ENCODE measurements at places on chromosomes 2 and 18.

DNA sequence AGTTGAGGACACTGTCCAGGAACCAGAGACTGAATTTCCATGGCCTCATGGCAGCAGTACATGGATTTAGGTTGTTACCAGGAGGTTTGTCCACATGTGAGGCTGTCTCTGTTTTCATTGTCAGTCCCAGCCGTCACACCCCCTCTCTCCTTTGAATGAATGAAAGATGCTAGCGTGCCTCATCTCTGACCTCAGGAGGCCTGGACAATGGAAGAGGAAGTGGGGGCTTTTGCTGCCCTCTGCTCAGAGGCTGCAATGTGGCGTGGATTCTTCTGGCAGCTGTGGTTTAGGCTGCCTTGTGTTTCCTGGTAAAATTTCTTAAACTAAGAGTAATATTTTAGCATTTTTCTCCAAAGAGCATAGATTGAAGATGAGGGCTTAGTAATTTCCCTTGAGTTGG, 47.5 kb downstream of the RAB31 start:
- no peak for DNase-seq

DNA sequence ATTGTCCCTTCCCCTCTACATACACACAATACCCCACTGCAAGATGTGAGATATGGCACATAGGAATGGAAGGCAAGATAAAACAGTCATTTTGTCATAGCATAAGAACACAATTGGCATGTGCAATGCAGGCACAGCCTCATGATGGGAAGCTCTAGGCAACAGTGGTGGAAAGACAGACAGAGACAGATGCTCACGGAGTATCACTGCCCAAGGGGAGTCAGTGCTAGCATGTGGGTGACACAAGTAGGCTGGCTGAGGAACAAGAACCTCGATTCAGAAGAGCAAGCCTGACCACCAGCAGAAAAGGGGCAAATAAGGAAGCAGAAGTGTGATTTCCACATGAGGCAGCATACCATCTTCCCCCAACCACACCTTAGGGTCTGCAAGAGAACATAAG, 323.6 kb downstream of the PAX3 start:
- no peak for DNase-seq

DNA sequence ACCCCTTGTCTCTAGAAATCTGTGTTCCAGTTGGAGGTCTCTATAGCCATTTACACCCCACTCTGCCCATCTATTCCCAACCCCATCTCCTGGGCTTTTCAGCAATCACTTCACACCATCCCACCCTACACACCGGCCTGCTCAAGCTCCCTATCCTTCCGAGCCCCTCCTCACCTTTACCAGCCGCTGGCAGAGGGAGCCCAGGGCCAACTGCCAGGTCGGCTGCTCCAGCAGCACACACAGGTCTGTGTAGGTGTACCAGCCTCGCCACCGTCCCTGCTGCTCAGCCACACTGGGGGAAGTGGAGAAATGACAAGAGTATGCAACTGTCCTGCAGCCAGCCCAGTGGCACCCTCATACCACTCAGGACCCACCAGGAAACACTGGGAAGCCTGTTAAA, 3.3 kb upstream of the SLC23A3 start:
- DNase-seq: no peak

- DNase-seq: no peak
Observed at GRCh38 chr2:126307740-126308139, 348.2 kb upstream of the GYPC start.

GRCh38 chr18:75215663-75216062, 5.1 kb downstream of the TSHZ1 start:
- DNase-seq: no peak

GRCh38 chr18:31043709-31044108, 1.2 kb upstream of the DSC3 start:
- DNase-seq: no peak

DNA sequence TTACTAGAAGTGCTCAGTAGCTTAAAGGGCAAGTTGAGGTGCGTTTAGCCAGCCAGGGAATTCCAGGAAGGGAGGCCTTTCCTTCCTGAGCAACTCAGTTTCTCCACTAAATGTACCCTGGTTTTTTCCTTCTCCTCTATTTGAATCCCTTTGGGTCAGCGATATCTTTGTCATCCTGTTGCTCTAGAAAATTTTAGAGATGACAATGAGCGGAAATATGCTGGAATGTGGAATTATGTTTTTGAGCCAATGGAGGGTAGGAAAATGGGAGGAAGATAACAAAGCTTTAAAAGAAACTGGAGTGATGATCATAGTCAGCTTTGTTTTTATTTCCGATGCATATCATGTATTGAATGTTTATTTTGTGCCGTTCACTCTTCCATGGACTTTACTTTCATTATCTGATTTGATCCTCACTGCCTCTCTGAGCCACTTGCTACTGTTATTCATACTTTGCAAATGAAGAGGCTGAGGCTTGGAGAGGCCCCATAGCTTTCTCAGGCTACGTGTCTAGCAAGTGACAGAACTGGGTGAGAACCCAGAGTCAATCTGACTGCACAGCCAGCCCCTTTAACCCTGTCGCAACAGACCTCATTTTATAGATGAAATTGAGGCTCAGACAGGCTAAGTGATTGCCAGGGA, 67.3 kb downstream of the NTSR2 start:
- no peak for DNase-seq

DNA sequence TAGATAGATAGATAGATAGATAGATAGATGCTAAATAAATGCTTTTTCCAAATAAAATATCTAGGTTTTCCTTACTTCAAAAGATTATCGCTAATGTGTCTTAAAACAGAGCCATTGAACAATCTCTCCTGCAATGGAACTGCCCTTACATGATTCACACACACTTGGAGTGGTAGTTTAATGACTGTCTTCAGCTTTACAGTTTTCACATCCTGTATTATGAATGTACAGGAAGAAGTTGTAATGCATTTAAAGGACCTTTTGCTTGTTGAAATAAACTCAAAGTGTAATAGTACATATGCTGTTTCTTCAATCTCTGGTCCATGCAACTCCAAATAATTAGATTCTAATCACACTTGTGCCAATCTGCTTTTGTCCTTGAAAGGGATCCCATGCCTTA, 797.6 kb upstream of the CDH2 start:
- no peak for DNase-seq

DNA sequence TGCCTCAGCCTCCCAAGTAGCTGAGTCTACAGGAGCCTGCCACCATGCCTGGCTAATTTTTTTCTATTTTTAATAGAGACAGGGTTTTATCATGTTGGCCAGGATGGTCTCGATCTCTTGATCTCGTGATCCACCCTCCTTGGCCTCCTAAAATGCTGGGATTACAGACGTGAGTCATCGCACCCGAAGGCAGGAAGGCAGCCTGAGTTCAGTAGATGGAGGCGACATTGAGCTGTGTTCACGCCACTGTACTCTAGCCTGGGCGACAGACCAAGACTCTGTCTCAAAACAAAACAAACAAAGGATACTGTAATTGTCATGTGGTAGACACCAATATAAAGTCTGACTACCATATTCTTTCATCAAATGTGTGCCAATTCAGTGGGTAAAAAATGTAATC, 500.9 kb upstream of the DSEL start:
- DNase-seq: no peak

Data from T1000 (cell line).